BE2C (cell line): ENCODE measurements at places on chromosomes 5 and 9.
A peak's percentile ranks its signal among the peaks of the same experiment; 100 is the strongest.

DNA sequence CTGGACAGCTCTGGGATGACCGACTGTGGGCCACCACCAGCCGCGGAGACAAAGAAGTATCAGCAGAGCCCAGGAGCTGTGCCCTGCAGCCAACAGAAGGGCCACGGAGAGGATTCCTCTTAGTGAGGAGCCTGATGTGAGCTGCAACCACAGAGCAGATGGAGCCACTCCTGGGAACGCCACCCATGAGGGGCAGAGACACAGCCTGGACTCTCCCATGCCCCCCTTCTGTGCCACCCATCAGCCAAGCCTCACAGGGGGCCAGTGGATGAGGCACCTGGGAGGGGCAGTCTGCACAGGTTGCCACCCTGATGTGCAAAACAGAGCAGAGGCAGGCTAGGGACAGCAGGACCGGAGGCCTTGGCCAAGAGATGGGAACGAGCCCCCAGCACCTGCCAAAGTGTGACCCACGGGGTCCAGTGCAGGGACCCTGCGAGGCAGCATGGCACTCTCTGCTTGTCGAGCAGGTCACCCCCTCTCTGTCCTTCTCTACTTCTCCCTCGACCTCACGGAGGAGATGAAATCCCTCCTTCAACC is 380.7 kb upstream of the IRX1 start:
- no peak for DNase-seq

GRCh38 chr5:124253203-124253810 is 493.1 kb downstream of the ZNF608 start:
- DNase-seq: no peak

GRCh38 chr9:110900917-110901316 is 137.4 kb downstream of the LPAR1 start:
- DNase-seq: no peak

GRCh38 chr5:35884773-35885172 is 28.1 kb downstream of the IL7R start:
- no peak for DNase-seq

GRCh38 chr9:126569036-126569435 is 44.7 kb upstream of the LMX1B start:
- DNase-seq: no peak

GRCh38 chr9:14027116-14027800 is 286.7 kb downstream of the NFIB start:
- DNase-seq: no peak

DNA sequence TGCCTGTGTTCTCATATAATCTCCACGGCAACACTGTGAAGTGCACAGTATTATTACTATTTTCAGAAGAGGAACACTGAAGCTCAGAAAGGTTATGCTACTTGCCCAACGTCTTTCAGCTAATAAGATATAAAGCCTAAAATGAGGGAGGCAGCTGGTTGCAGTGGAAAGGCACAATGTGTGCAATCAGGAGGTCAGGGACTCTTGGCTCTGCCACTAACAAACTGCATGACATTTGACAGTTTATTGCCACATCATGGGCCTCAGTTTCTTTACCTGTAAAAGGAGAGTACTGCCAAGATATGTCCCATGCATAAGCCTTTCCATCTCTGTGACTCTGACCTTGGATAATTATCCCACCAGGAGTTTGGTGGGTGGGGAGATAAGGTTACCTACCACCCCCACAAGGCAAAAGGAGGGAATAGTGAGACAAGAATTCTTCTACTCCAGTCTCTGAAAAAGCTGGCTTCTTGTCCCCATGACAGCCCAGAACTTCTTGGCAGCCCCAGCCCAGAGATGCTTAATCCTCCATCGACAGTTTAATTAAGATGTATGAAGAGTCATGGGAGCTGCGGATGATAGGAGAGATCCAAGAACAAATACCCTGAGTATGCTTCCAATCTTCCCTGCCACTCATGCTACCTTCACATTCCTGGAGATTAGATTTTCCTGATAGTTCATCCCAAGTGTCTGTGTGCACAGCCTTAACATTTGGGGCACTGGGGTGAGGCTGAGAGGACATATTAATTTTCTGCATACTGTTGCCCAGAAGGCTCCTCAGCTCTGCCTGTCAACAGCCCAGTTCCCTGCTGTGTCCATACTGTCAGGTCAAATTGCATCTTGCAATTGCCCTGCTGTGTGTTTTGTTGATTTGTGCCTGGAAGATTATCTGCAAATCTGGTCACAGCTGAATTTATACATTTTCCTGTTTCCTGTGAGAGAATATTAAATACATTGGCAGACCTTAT is 271.2 kb downstream of the FAM114A2 start:
- DNase-seq: no peak

GRCh38 chr9:3040761-3041160 is 196.9 kb upstream of the PUM3 start:
- no peak for DNase-seq

DNA sequence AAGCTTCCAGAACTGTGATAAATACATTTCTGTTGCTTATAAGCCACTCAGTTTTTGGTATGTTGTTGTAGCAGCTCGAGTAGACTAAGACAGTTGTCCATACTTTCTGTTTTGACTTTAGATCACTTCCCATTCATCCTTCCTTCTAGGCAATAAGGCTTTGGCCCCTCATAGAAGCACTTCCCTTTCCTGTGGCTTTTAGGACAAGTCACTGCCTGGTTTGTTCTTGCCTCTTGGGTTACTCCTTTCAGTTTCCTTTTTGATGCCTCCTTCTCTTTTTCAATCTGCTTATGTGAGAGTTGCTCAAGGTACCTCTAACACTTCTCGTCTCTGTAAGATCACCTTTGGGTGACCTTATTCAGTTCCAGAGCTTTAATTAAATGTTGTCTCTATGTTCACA is 72.4 kb upstream of the NTRK2 start:
- no peak for DNase-seq

- no peak for DNase-seq
Measured at GRCh38 chr5:10726913-10727517, 34.0 kb downstream of the DAP start.

GRCh38 chr5:103041071-103041676 is 78.8 kb downstream of the GIN1 start:
- DNase-seq: no peak

- DNase-seq: peak; percentile 59
Measured at GRCh38 chr5:140148508-140148907, 22.8 kb downstream of the IGIP start.

DNA sequence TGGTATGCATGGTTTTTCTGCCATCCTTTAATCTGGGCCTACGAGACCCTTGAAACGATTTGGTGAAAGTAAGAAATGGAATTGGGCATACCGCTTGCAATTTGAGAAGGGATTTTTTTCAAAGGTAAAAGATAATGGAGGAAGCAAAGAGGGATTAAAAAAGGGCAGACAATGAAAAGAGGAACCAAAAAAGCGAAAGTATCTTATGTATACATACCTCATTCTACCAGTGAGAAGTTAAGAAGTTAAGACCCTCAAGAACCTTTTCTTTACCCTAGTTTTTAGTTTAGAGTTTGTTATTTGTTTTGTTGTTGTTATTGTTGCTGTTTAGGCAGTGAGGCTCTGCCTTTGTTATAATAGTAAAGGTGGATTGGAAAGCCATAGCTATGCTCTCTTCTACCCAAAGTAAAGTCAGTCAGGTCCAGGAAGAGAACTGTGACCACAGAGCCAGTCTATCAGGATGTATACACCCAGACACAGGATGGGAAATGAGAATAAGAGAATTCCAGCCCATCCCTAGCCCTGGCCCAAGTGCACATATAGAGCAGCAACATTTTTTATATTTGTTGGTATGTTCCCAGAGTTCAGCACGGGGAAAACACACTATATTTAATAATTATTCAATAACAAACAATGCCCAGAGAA is 166.6 kb downstream of the RFX3 start:
- no peak for DNase-seq

DNA sequence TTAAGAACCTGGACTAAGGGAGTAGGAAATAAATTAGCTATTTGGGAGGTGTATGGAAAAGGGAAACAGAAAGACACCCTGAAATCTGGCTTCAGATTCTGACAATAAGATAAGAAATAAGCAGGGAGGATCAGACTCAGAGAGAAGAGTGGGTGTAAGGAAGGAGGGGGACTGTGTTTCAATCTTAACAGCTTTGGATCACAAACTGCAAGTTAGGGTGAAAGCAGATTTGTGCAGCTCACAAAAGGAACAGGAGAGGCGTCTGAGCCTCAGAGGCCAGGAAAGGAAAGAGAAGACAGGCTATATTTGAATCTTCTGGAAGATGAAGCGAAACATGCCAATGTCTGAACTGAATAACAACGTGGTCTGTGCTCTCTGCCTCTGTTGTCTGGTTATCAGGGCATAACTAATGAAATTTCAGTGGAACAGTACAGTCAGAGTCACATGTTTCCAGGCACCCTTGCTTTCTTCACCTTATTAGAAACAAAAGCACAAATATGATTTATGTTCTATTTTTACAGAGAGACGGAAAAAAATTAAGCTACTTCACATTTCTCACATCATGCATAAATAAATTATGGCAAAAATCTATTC is 26.6 kb downstream of the SGTB start:
- peak; percentile 35 for DNase-seq

DNA sequence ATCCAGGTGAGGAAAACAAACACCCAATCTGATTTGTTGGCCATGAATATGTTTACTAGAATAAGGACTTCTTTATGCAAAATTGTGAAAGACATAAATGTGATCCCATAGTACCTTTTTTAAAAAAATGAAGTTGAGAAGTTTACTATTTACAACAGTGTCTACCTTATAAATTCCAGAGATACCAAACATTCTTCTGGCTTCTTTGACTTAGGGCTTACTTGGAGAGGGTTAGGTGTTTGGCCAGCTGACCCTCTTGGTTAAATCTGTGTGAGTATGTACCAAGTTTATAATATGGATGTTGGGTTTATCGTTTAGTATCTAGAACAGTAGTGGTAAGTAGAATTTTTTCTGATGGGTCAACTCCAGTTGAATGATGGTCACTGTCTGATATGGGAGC is 212.3 kb downstream of the DOCK8 start:
- DNase-seq: no peak

DNA sequence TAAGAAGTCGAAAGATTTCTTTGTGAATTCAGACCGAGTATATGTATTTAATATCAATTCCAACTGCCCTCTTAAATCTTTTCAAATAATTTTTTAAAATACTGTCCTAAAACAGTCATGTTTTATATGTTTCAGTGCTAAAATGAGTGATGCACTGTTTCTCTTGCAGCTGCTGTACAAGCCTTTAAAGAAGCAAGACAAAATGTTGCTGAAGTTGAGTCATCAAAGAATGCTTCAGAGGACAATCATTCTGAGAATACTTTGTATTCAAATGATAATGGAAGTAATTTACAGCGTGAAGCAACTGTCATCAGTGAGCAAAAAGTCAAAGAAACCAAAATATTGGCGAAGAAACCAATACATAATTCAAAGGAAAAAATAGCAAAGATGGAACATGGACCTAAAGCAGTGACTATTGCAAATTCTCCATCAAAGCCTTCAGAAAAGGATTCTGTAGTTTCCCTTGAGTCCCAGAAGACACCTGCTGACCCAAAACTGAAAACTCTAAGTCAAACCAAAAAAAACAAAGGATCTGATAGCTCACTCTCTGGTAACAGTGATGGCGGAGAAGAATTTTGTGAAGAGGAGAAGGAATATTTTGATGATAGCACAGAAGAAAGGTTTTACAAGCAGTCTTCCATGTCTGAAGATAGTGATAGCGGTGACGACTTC is 58.0 kb downstream of the LOX start:
- no peak for DNase-seq

- DNase-seq: no peak
Measured at GRCh38 chr5:10151656-10152055, 98.0 kb downstream of the ATPSCKMT start.

DNA sequence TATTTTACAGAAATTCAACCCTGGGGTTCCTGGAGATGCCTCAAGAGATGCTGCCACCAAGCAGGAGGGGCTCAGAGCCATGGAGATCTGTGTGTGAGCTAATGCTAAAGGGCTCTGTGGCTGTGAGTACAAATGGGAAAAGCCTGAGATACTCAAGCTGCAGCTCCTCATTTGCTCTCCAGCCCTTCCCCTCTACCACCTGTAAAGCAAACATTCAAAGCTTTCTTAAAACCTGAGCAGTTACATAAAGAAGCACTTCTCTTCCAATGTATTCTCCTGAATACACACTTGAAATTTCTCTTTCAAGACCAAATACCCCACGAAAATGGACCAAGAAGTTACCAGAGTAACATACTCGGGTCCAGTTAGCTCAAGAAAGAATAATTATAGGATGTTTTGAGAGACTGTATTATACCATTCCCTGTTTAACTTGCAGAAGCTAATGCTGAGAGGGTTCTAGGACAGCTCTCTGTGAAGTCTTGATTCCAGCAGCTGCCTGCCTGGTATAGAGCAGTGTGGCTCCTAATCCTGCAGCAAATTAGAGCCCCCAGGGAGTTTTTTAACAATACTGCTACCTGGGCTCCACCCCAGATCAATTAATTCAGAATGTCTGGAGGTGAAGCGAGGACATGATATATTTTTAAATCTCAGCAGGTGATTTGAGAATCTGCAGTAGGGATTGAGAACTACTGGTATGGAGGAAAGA is 21.1 kb downstream of the RGS7BP start:
- DNase-seq: no peak

DNA sequence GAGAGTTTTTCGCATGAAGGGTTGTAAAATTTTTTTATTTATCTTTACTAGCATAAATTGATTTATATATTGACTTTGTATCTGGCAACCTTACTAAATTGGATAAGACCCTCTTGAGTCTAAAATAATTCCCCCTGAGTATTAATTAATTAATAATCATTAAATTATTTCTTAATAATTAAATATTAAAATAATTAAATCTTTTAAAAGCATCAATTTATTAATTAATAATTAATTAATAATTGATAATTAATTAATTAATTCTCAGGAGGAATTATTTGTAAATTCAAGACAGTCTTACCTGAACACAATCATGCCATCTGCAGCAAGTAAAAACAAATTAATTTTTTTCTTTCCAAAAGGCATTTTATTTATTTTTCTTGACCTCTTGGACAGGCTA is 370.4 kb upstream of the PTPRD start:
- no peak for DNase-seq

DNA sequence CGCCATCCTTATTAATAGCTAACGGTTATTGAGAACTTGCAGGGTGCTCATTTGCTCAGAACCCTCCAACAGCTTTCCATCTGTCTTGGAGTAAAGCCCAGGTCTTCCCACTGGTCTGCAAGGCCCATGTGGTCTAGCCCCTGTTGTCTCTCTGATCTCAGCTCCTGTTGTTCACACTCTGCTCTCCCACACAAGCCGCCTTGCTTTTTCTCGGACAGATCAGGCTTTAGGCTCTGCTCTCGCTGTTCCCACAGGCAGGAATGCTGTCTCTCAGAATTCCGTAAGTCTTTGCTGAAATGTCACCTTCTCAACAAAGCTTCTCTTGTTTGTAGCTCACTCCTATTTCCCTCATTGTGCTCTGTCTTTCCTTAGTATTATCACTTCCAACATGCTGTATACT is 34.3 kb downstream of the GPR107 start:
- no peak for DNase-seq

DNA sequence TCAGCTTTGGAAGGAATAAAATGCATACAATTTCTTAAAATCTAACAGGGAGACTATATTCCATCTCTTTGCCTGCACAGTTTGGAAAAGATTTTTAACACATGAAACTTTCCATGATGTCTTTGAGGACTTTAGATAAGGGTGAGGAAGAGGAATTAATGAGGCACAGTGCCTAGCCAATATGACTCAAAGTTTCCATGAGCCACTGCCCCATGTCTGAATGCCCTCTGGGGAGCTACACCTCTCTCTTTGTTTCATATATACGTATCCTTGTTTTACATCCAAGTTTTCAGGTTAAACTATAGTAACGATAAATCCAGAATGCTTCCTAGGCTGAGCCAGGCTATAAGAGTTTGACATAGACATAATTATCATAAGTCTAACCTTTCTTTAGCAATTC is 349.3 kb upstream of the TLE4 start:
- DNase-seq: no peak

- DNase-seq: no peak
Measured at GRCh38 chr9:21690561-21690960, 111.9 kb upstream of the MTAP start.
